ENCODE measurements at places on chromosomes 1 and 21.

DNA sequence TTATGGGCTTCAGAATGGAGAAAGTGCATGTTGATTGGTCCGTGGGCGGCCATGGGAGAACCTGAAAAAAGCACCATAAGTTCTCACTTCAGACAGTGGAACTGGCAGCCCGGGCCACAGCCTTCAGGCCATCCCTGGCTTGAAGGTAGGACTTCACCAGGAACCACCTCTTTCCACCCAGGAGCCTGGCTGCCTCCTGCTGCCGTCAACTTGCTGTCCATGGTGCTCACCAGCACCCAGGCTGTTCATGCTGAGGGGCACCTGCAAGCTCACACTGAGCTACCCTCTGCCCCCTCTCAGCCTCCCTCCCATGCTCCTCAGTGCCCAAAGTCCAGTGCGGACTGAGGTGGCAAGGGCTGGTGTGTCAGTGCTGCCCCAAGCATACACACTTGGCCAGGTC is 12.9 kb upstream of the FNBP1L start:
- no peak for DNase-seq

- DNase-seq, result no peak
These were observed 61.1 kb upstream of the PTBP2 start for GRCh38 chr1:96660503-96660902.

- no peak for DNase-seq
These were observed 16.8 kb downstream of the SLC19A2 start for GRCh38 chr1:169468982-169469381.

DNA sequence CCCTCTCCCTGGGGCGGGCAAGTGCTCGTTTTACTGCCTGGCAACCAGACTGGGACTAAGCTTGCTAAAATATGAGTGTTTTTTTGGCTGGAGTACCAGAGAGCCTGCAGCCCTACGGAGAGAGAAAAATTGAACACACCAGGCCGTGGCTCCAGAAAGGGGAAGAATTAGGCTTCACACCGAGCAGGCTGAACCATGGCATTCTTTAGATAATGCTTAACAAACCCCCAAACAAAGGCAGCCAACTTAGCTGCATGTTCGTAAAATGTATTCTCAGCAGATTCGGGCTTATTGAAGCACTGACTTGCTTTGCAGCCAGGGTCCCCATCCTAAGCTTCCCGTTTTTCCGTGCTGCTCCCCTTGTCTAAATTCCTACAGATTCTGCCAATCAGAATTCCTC is 76.6 kb downstream of the LMX1A start:
- no peak for DNase-seq

DNA sequence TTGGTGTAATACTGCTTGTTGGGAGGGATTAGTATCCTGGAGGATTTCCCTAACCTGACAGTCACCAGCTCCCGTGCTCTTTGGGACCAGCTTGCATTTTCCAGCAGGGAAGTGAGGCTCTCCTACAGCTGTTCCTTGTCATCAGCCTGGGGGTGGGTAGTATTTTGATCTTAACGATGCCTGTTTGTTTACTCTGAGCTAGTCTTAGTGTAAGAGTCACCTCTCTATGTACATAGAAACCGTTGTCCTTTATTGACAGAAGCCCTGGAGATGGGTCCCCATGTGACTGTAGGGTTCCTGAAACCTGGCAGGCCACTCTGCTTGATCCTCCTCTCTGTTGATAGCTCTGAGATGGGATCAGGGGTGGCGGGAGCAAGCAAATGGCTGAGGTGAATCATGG is 58.0 kb downstream of the ACP6 start:
- DNase-seq, result no peak

DNA sequence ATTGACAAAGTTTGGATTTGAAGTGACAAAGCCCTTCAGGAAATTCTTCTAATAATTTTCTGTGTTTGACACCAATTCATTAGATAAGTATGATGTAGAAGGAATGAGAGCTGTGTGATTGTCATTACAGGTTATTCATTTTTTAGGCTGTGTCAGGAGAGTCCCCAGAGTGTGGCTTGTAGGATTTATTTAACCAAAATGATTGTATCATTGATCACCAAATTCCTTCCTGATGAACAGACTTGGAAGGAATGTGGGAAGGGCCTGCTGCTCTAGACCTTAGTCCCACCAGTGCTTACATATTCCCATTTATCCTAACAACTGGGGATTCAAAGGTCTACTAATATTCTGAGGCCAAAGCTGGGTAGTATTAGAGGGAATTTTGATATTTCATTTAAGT is 383.3 kb upstream of the KAZN start:
- no peak for DNase-seq

DNA sequence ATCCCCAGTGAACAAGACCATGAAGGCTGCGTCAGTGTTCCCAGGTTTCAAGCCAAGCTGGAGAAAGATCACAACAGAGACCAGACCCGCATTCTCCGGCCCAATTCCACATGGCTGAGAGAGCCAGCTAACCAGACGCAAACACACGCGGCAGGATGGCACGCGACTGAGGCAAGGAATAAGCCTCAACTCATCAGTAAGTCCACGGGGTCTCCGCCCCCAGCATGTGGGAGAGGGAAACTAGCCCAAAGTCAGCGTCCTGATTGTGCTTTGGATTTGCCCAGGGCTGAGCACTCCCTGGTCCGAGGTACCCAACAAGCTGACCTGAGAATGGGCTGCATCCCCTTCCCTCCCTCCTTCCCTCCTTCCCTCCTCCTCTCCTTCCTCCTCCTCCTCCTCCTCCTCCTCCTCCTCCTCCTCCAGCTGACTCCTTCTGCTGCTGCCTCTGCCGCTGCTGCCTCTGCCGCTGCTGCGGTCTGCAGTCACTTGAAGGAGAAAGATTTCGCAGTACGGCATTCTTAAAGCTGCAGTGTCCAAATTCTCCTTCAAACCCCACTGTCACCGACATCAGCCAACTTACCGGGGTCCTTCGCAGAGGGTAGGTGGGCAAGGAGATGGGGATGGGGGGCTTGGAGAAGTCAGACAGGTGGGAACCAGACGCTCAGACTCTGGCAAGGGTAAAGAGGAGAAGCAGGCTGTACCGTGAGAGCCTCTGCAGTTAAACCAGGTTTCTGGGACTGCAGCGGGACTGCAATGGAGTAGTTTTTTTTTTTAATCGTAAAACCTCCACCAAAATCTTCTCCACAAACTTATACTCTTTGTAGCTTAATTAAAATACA is 33.0 kb upstream of the H6PD start:
- no peak for DNase-seq

GRCh38 chr1:227779021-227779441 is 36.4 kb upstream of the PRSS38 start:
- peak; percentile 62 for DNase-seq

GRCh38 chr1:153527683-153528040 is 8.1 kb downstream of the S100A6 start:
- DNase-seq, result no peak

- DNase-seq, result no peak
These were observed 100.7 kb upstream of the SLC25A33 start for GRCh38 chr1:9438431-9439073.

GRCh38 chr1:30697571-30698376 is 25.6 kb downstream of the MATN1 start:
- no peak for DNase-seq

GRCh38 chr1:233114860-233115259 is 164.4 kb downstream of the NTPCR start:
- DNase-seq, result no peak

GRCh38 chr1:2152954-2153353 is 41.6 kb downstream of the FAAP20 start:
- no peak for DNase-seq

DNA sequence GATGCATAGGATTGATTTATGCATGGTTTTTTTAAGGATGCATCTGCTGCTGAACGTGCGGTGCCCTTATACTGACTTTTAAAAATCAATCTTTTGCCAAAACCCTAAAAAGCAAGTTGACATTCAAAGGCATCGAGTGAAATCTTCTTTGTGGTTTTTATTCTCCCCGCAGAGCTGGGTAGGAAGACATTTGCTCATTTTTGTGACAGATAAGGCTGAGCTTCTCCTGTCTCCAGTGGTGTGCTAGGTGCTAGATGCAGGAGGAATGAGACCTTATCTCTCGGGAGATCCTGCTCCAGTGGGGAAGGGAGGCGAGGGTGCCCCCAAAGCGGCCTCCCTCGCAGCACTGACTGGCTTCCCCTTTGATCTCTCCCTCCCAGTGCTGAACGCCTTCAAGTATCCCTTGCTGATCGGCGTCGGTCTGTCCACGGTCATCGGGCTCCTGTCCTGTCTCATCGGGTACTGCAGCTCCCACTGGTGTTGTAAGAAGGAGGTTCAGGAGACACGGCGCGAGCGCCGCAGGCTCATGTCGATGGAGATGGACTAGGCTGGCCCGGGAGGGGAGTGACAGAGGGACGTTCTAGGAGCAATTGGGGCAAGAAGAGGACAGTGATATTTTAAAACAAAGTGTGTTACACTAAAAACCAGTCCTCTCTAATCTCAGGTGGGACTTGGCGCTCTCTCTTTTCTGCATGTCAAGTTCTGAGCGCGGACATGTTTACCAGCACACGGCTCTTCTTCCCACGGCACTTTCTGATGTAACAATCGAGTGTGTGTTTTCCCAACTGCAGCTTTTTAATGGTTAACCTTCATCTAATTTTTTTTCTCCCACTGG is 14.9 kb upstream of the CD101 start:
- no peak for DNase-seq

- no peak for DNase-seq
These were observed 11.7 kb upstream of the SH3GLB1 start for GRCh38 chr1:86692641-86693040.

- DNase-seq, result no peak
These were observed 619.5 kb downstream of the MATN1 start for GRCh38 chr1:30103708-30104411.
